ENCODE measurements at places on chromosomes 16 and 17.

DNA sequence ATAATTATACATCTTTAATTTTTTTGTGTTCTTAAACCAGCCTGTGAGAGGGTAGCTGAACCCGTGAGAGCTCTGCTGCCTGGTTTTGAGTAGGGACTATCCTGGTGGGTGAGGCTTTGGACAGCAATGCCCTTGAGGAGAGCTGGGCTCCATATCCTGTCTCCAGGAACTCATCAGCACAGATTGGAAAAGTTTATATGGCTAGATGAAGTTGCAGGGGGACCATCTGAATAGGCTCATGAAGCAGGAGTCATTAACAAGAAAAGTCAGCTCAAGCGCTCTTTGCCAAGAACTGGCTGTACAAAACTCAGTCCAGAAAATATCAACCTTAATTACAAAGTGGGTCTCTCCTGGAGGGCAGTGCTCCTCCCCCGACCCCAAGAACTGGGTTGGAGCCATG lies 33.8 kb upstream of the SSTR2 start:
- DNase-seq: no peak

GRCh38 chr16:86563469-86564345 lies 2.9 kb upstream of the FOXC2 start:
- DNase-seq: peak; percentile 92

DNA sequence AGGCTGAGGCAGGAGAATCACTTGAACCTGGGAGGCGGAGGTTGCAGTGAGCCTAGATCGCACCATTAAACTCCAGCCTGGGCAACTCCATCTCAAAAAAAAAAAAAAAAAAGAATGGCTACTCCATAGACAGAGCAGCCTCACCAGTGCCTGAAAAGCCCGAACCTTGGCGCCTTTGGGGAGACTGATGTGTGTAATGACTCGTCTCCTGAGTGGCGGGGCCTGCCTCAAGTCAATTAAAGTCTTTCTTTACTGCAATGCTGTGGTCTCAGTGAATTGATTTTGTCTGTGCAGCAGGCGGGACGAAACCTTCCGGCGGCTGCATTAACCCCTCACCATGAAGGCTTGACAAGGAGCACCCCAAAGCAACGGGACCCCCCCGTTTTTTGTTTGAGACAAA lies 3.5 kb upstream of the UQCC4 start:
- no peak for DNase-seq

DNA sequence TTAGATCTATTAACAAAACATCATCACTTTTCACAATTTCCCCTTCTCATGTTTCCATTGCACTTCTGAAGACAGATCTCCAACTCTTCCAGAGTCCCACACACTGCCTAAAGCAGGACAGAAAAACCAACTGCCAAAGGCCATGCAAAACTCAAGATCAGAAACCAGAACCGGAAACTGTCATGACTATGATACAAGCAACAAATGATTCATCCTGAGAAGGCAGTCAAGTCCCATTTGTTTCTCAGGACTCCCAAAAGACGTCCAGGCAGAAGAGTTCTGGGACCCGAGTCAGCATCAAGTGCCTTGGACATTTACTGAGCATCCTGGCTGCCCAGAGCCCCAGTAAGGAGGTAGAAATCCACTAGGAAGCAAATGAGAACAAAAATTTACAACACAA lies 38.8 kb downstream of the ERN1 start:
- no peak for DNase-seq

GRCh38 chr17:10126616-10127501 lies 71.5 kb downstream of the GAS7 start:
- peak; percentile 63 for DNase-seq

DNA sequence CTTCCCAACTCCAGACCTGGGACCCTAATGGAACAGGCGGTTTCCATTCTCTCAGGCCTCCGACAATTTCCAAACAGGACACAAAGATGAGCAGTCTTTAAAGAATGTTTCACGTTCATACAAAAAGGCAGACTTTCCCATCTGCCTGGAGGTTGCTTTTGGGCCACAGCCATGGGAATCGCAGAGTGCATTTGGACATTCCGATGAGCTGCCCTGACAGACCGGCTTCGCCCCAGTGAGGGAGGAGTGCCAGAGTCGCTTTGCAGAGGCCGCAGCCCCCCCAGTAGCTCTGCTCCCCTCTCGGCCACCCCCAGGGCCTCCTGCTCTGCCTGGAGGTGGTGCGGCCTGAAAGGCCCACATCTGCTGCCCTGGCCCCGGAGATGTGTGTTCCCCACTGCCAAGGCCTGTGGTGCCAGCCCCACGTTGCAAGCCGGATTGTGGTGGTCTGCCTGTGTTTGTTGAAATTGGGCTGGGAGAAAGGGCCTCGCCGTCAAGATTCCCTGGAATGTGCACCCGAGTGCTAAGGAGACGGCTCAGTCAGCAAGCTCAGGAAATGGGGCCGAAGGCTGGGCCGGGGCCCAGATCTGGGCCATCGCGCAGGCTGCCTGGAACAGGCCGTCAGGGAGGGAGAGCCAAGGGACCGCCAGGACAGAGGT lies 89.8 kb downstream of the C16orf95 start:
- DNase-seq: no peak

DNA sequence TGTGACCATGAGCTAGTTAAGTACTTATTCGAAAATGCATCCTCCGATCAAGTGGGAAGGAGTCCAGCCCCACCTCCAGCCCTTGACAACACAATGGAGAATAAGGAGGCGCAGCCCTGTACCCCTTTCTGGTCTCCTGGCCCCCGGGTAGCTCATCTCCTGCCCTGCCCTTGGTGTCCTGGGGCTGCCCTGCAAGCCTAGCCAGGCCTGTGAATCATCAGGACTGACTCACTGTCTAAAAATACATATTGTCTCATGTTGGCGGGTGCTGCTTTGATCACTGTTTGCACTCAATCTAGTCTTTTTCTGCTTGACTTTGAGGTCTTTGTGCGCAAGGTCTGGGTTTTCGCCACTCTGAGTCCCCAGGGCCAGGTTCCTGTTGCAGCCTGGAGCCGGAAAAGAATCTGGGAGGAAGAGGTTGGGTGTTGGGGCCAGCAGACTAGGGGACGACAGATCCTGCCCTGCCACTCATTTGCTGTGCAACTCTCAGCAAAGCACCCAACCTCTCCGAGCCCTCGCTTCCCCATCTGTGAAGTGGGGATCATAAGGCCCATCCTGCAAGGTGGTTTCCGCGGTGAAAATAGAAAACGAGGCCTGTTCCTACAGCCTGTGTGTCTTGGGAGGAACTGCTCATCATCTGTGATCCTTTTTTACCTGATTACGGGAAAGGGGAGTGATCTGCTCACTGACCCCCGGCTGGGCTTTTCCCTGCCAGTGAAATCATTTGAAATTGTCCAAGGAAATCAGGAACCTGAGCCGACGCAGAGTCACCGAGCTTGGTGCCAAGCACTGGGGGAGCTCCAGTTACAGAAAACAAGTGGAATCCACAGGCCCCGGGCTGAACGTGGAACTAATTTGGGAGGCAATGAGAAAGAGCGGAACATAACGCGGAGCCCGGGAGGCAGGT lies 230.4 kb downstream of the PARN start:
- no peak for DNase-seq

DNA sequence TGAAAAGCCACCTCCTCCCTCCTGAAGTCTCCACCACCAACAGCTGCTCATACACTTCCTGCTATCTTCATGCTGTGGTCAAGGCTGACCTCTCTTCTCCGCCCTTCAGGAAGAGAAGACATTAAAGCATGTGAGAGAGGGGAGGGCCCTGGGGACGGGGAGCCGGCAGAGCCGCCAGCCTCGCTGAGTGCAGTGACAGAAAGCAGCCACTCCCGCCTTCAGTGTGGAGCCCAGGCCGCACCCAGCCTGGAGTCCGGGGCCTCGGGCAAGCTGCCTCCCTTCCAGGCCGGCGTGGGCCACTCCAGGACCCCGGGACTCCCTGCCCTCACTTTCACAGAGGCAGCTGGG lies 94.7 kb upstream of the TNRC6C start:
- peak; percentile 71 for DNase-seq

GRCh38 chr17:82444941-82445521 lies 5.5 kb downstream of the CYBC1 start:
- DNase-seq: peak; percentile 41

GRCh38 chr16:49620158-49620868 lies 235.6 kb downstream of the ZNF423 start:
- DNase-seq: peak; percentile 88

DNA sequence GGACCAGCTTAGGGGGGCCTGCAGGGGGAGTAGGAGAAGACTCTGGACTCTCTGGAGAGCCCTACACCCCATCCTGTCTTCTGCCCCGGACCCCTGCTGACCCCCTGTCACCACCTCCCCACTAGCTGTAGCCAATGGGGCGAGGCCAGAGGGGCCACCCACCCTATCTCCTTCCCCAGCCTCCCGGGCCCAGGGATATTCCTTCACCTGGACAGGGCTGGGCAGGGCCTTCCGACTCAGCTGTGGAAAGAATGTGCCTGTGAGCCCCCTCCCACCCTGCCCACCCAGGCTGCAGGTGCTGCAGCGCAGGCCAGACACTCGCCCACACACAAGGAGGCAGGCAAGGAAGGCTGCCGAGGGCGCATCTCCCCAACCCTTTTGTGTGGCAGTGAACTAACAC lies 23.0 kb downstream of the TSPOAP1 start:
- no peak for DNase-seq

GRCh38 chr17:67531291-67531690 lies 154.2 kb downstream of the PITPNC1 start:
- DNase-seq: peak; percentile 50

DNA sequence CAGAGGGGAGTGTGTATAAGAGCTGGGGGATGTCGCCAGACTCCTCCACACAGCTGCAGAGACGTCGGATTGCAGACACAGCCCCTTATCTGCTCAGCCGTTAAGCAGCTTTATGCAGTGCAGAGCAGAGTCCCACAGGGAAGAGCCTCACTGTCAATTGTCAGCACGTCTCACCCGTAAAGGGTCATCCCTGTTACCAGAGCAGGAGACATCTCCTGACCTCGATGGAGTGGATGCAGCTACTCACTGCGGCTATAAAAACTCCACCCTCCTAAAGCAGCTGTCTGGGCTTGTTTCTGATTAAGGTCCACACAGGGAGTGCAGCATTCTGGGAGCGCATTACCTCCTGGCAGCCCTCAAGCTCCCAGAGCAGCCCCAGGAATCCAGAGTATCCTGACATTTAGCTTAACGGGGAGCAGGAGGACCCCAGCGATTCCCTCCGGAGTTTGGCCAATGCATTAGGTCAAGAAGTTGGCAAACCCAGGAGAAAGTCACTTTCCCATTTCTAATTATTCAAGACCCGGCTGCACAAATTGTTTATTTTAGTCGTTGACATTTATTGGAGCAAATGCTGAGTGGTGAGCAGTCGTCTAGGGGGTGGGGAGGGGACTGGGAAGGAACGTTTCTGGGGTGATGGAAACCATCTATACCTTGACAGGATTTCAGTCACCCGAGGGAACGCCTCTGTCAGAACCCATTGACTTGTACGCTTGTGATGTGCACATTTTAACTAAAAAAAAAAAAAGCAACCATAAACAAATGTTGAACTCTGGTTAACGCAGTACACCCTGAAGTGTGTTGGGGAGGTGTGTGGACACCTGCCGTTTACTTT lies 100.0 kb upstream of the ZNF469 start:
- peak; percentile 86 for DNase-seq

DNA sequence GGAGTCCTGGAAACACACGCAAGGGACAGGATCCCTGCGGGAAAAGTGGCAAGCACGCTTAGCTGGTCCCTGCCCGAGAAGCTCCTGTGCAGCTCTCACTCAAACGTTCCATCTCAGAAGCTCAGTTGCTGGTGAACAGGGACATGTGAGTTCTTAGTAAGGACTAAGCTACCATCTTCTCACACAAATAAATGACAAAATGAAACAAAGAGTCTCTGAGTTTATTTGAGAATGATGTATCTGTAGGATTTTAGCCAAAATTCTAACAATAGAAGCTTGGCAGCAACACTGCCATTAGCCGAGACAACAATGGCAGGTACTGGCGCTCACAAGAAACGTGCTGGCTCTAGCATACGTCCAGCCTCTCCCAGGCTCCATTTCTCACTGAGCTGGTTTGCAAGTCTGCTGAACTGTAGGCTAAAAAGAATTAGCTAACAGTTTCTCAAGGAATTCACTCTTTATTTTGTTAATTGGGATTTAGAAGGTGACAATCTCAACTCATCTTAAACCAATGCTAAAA lies 90.2 kb downstream of the VPS53 start:
- DNase-seq: no peak

- DNase-seq: peak; percentile 42
Measured at GRCh38 chr16:2238150-2238837, 2.0 kb downstream of the DNASE1L2 start.

- peak; percentile 57 for DNase-seq
Measured at GRCh38 chr17:19398301-19399181, 11.6 kb upstream of the MFAP4 start.

DNA sequence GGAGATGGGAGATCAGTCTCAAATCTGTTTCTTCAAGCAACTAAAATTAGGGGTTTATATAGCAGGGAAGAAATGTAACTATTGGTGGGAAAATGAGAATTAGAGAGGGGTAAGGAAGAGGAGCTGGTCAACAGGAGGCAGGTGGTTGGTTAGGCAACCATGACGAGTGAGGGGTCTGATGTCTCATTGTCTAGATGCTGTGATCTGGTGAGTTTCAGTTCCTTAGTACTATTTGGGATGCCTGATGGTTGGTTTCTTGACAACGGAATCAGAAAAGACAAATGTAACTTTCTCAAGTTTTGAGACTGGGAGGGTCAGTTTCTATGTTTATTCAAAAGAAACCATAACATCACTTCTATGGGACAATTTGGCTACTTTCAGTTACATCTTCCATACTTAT lies 415.3 kb upstream of the C16orf82 start:
- DNase-seq: no peak

DNA sequence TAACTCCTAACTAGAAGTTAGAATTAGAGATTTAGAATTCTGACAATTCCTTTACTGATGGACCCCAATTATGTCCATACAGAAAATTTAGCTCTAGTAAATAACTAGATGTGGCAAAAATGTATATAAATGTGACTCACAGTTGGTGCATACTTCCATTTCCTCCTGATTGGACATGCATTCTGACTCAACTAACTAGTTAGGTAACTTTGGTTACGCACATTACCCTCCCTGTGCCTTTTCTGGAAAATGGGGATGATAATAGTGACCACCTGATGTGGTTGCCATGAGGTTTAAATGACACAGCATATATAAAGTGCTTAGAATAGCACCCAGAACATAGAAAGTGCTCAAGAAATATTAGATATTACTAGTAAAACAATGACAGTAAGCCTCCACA lies 550.0 kb upstream of the SALL1 start:
- DNase-seq: no peak

DNA sequence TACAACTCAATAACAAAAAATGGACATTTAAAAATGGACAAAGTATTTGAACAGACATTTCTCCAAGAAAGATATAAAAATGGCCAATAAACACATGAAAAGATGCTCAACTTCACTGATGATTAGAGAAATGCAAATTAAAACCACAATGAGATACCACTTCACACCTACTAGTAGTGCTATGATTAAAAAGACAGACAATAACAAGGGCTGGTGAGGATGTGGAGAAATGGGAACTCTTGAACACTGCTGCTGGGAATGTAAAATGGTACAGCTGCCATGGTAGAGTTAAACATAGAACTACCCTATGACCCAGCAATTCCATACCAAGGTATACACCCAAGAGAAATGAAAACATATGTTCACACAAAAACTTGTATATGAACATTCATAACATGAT lies 24.9 kb downstream of the CFAP97D1 start:
- DNase-seq: no peak

All from SK-N-SH (cell line).